Fibroblast of skin of scalp (primary cell): ENCODE measurements at places on chromosomes 16 and 17.

GRCh38 chr16:67146523-67147357 is 4.1 kb downstream of the B3GNT9 start:
- DNase-seq, result no peak

DNA sequence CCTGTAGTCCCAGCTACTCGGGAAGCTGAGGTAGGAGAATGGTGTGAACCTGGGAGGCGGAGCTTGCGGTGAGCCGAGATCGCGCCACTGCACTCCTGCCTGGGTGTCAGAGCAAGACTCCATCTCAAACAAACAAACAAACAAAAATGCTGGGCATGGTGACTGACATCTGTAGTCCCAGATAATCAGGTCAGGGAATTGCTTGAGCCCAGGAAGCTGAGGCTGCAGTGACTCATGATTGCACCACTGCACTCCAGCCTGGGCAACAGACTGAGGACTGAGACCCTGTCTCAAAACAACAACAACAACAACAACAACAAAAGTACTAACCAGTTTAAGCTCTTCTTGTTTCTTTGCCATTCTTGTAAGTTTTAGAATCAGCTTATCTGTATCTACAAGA is 383.0 kb upstream of the PMFBP1 start:
- DNase-seq, result no peak

- no peak for DNase-seq
Measured at GRCh38 chr16:87483481-87483880, 9.3 kb downstream of the ZCCHC14 start.

DNA sequence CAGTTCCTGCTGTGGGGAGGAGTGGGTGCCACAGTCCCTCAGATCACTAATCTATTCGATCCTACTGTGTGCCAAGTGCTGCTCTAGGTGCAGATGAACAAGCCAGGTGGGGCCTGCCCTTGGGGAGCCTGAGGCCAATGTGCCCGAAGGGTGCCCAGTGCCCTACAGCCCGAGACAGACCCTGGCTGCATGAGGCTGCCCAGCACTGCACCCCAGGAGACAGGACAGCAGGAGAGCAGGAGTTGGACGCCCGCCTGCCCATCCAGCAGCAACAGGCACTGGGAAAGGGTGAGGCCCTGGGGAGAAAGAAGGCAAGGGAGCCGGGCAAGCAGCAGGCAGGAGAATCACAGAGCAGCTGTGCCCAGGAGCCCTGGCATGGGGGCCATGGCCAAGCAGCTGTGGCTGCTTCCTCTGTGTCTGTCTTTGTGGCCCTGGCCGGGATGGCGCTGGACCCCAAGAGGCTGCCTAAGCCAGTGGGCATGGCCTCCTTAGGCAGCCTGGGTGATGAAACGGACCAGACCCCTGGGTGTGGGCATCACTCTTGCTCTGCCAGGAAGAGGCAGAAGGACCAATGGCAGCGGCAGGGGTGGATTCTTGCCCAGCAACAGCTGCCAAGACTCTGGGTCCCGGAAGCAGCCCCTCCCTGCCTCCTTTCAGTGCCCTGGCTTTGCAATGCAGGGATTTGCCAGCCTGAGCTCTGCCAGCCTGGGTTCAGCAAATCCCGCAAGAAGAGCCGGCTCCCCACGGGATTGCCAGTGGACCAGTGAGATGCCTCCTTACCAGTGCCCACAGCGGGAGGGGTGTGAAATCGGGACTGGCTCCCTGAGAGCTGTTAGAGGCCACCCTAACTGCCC is 179.6 kb upstream of the TNRC6C start:
- peak; percentile 29 for DNase-seq

GRCh38 chr16:12083631-12084030 is 107.1 kb downstream of the SNX29 start:
- DNase-seq, result no peak

GRCh38 chr17:63452046-63452961 is 6.2 kb upstream of the CYB561 start:
- no peak for DNase-seq

DNA sequence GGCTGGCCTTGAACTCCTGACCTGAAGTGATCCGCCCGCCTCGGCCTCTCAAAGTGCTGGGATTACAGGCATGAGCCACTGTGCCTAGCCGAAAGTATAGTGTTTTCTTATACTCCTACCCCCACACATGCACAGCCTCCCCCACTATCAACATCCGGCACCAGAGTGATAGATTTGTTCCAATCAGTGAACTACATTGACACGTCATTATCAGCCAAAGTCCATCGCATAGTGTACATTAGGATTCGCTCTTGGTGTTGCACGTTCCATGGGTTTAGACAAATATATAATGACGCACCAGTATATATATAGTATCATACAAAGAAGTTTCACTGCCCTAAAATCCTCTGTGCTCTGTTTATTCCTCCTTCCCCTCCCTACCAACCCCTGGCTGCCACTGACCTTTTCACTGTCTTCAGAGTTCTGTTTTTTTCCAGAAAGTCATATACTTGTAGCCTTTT is 11.9 kb upstream of the TM4SF5 start:
- no peak for DNase-seq

DNA sequence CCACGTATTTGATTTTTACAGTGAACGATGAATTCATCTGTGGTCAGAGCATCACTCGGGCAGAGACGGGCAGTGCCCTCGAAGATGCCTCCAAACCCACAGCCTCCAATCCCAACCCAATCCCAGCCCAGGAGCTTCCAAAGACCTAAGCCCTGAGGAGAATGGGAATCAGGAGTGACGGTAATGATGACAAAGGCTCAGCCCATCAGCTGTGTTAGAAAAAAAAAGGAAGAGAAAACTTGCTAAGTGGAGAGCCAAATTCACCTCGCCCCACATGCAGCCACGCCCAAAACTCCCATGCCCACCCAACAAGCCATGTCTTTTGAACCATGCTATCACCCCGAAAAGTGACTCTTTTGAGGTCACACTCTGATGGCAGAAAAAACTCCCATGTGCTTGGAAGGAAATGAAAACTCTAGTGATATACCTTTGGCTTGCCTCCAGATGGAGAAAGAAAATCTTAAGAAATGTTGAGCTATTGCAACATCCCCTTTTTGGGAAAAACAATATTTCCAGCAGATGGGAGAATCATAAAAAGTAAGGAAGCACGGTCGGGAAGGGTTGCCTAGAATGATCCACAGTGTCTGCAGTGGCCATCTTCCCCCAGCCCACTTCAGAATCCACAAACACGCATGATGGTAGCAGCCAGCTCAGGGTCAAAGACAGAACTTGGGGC is 37.7 kb downstream of the XYLT1 start:
- DNase-seq, result peak; percentile 54

DNA sequence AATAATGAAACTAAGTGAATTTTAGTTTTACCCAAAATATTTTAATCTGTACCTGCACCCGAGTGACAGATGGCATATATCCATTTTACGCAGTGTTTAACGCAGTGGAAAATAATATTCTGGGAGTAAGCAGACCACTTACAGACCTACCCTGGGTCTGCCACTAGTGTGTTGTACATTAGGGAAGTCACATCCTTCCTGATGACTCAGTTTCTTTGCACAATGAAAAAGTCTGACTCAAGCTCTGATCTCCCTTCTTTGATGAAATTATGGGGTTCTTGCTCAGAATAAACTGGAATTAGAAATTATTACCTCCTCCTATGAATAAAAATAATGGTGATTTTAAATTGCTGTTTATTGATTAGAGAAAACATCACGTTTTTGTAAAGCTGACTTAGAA is 123.2 kb upstream of the AXIN2 start:
- peak; percentile 50 for DNase-seq
